ENCODE measurements at places on chromosomes 6 and 20. TPM values are rescaled to one million over a fixed set of nuclear protein-coding genes. Genes with fewer than 3 reads are reported as not detected.

Gene B3GALT4
- 0.27 TPM for total RNA-seq

Gene HLA-DQB1
- not detected for total RNA-seq

Gene PSORS1C2
- total RNA-seq = not detected

Gene GJA10
- total RNA-seq = not detected

Gene HRH3
- 0.10 TPM for total RNA-seq

Gene TMEM151B
- not detected for total RNA-seq
